ENCODE measurements at places on chromosomes 1 and 21. TPM values are rescaled to one million over a fixed set of nuclear protein-coding genes. Genes with fewer than 3 reads are reported as not detected.

DNA sequence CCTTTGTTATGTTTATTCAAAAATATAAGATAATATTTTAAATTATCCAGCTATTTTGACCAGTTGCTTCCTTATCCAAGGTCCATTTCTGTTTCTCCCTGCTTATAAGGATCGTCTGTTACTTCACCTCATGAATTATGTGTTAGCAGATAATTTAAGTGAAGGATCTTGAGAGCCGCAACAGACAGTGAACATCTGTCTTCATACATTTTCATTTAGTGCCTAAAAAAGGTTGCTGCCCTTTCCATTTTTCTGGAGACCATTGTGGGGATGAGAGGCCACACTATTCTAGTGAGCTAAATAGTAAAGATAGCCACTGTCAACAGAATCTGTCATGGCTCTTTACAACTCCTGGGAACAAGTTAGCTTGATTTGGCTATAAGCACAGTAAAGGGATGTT lies 154.0 kb downstream of the CLEC20A start:
- no peak for DNase-seq

Gene C8B
- not detected for total RNA-seq

GRCh38 chr1:40390857-40391256 lies 17.3 kb downstream of the SMAP2 start:
- DNase-seq = no peak

Gene FAM229A
- 12.5 TPM for total RNA-seq

Gene THEM5
- not detected for total RNA-seq

- no peak for DNase-seq
Measured at GRCh38 chr1:39165488-39165887, 39.0 kb upstream of the MACF1 start.

Gene LPAR3
- 0.99 TPM for total RNA-seq

Gene LRRC8C
- 1.2 TPM for total RNA-seq

Gene SLC9C2
- total RNA-seq = 0.93 TPM

Gene ARF1
- 277 TPM for total RNA-seq

- peak; percentile 66 for DNase-seq
Measured at GRCh38 chr21:44845418-44846223, 27.8 kb upstream of the SUMO3 start.

Gene HUNK
- 61.4 TPM for total RNA-seq

DNA sequence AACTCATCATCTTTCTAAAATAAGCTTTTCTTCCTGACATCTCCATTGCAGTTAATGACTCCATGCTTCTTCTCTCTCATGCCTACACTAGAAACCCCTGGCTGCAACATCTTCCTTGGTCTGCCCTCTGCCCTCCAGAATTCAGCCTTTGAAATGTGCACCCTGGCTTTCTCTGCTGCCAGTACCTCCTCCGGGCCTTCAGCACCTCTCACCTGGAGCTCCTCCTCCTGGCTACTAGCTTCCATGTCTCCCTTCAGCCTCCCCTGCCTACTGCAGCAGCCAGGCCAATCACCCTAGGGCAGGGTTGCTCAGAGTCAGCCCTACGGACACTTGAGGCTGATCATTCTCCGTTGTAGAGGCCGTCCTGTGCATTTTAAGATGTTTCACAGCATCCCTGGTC lies 18.3 kb downstream of the SUSD4 start:
- no peak for DNase-seq

Gene ANXA9
- total RNA-seq = 1.2 TPM

DNA sequence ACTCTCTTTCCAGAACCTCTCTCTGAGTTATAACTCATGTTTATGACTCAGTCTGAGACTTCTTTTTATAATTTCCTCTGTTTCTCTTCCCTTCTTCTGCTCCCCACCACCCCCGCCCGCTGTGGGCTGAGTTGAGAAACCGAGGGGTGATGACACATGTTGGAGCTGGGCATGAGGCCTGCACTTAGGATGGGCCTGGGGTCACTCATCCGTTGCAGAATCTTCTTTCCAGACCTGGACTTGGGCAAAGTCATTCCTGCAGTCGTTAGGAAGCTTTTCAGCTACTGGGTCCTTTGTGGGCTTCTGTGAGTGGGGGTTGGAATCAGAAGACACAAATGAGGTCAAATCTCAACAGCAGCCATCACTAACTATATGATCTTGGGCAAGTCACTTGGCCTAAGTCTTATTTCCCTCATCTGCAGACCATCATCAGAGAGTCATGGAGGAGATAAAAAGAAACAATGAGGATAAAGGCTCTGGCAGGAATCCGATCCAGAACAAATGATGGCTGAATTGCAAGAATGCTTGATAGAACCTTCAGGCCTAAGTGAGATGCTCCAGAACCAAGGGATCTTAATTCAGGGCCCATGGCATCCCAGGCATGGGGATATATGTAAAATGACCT lies 53.4 kb downstream of the RPS6KA1 start:
- no peak for DNase-seq

DNA sequence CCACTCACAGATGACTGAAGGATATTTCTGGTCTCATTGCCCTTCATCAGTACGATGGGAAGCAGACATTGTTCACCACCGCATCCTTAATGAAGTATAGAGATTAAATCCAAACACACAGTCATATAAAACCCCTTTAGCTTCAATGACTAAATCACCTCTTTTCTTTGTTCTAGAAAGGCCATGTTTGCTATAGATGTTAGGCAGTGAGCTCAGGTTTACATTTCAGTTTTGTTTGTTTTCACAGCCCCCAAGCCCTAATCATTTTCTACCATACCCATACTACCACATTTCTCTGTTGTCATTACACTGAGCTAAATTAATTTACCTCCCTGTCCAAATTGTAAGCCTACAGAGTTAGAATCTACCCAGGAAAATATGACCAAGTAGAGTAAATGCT lies 385.1 kb downstream of the NTNG1 start:
- no peak for DNase-seq

- no peak for DNase-seq
Measured at GRCh38 chr1:212514056-212514614, 81.4 kb downstream of the NENF start.

GRCh38 chr1:59057211-59057694 lies 239.6 kb upstream of the FGGY start:
- DNase-seq = peak; percentile 76

- no peak for DNase-seq
Measured at GRCh38 chr1:214270097-214270650, 10.8 kb upstream of the SMYD2 start.

Gene CHRM3
- 6.9 TPM for total RNA-seq

DNA sequence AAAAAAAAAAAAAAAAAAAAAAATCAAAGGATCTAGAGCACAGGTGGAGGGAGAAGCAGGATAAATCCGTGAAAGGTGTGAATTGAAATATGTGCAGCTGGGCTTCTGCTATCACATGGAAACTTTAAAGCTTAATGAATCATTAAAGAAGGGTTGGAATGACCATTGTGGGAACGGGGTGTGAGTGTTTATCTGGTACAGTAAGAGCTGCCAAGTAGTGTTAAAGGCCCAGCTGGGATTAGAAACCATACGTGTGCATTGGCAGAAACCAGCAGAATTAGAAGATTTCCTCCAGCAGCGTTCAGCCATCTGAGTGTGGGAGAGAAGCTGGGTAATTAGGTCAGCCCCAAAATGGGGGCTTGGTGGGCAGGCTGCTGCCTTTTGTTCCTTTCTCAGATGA lies 13.5 kb downstream of the FALEC start:
- DNase-seq = no peak

DNA sequence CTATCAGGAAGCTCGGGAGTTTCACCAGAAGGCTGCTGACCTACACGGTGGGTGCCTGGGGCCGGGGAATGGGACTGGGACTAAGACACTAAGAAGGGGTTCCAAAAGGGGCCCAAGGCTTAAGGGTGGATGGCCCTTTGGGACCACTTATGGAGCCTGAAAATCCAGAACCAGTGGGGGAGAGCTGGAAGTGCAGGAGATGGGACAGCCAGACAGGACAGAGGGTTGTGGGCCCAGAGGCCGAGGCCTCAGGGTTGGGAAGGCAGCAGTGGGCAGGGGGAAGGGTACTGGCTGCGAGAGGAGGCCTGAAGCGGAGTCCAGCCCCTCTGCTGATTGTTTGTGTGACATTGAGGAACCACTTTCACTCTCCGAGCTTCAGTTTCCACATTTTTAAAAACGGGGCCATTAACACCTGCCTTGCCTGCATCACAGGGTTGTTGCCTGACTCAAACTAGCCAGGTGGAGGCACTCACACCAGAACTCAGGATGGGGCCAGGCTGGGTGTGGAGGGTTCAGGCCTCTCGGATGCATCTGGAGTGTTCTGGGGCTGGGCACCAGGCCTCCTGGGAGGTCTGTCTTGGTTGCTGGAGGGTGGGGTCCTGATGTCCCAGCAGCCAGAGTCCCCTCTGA lies 3.0 kb downstream of the TTC24 start:
- no peak for DNase-seq

GRCh38 chr1:44021581-44022321 lies 9.5 kb downstream of the SLC6A9 start:
- no peak for DNase-seq

- DNase-seq = no peak
Measured at GRCh38 chr1:110383251-110383990, 7.4 kb downstream of the SLC16A4 start.

Gene OR2L5
- total RNA-seq = not detected

DNA sequence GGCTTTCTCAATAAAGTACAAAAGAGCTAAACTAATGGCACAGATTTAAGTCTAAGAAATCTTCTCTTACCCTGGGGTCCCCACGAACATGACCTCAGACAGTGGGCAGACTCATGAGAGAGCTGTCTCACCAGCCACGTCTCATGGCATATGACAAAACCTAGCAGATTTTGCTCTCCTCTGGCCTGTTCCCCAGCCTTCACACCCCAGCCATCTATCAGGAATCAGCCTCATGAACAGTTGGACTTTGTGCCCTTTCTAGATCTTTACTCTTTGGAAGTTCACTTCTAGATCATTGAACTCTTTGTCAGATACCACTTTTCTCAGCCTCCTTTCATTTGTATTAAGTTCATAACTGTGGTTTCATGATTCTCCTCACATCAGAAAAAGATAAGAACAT lies 14.2 kb upstream of the HSD3B1 start:
- no peak for DNase-seq

Gene SHISAL2A
- total RNA-seq = 1.4 TPM

Gene RPE65
- not detected for total RNA-seq

DNA sequence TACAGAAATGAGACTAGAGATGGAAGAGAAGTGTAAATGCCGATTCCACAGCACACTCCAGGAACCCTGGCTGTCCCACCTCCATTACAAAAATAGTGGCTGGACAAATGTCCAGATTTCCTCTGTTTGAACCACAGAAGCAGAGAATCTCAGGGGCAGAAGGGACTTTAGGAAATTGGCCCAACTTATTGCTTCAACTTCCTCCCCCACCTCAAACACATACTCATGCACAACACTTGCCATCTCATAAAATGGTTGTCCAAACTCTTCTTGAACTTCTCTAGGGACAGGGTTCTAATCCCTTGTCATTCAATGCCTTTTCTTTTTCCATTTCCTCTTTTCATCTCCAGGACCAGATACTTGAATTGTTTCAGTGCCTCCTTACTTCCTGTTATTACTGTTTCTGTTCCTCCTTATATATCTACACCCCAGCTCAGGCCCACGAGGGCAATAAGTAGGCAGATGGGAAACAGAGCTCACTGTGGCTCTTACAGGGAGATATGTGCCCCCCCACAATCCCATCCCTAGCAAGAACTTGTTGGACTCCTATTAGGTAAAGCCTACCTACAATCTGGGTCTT lies 8.5 kb upstream of the B4GALT3 start:
- no peak for DNase-seq

Gene CFAP74
- total RNA-seq = 0.18 TPM

DNA sequence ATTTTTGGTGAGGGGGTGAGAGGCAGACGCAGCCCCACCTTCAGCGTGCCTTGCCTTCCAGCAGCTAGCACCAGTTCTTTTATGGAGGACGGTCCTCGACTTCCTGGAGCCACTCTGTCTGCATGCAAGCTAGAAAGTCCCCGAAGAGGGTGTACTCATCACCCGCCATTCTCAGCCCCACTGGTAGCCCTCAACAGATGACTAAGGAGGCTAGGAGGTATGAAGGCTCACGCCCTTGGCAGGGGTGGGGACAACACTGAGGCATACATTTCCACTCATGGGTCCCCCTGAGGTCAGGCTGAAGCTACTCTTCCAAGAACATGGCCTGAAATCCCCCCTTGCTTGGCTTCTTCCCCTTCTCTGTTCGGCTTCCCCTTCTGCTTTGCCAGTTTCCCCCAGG lies 8.9 kb upstream of the PTPRF start:
- no peak for DNase-seq

Gene CLIC4
- total RNA-seq = 135 TPM

DNA sequence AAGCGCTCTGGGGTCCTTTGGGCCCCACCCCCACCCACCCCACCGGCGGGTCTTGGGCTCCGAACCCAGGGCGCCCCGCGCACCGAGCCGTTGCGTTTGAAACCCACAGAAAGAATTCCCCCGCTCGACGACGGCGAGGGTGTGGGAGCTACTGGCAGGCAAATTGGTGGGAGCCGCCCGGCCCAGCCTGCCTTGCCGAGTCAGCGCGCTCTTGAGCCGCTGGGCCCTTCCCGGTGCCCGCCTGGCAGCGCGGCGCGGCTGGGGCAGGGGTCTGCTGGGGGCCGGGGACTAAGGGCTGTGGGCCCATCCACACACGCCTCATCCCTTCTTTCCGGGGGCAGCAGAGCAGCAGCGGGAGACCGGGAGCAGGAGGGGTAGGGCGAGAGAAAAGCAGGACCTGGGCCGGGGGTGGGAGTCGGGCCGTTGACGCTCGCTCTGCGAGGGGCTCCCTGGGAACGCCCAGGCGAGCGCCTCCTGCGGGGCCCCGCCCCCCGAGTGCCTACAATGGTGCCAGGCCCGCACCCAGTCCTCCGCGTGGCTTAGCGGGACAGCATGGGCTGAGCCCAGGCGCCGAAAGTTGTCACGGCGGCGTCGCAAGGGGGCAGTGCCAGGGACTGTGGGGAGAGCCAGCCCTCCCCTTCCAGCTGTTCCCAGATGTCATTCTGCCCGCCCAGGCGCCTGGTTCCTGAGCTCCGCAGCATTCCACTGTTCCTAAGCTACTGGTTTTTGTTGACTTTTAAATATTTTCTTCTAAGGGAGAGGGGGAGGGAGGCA lies at the start of gene C1orf94:
TSS of gene C1orf94 (plus strand) at position 78 of the 774 bp plus-strand sequence. CDS start 883 bp downstream, outside the sequence.
- DNase-seq = no peak

Measured in mesothelial cell of epicardium (in vitro differentiated cells).